ENCODE measurements at places on chromosomes 4 and X.

GRCh38 chr4:87118421-87118820 is 102.0 kb downstream of the KLHL8 start:
- DNase-seq: no peak

DNA sequence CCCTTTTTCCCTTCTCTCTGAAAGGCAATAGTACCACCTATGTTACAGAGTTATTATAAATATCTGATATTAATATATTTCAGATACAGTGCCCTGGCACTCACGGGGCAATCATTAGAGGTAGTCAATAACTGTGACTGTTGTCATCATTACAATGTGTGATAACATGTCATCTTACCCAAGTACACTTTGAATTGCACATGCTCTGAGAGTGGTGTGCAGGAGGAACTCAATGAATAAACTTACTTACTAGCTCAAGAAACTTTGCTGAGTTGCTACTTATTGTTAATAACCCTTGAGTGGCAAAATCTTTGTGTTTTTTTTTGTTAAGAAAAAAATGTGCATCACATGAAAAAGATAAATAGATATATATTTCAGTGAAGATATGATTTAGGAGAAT is 275.1 kb upstream of the RASGEF1B start:
- DNase-seq: no peak

DNA sequence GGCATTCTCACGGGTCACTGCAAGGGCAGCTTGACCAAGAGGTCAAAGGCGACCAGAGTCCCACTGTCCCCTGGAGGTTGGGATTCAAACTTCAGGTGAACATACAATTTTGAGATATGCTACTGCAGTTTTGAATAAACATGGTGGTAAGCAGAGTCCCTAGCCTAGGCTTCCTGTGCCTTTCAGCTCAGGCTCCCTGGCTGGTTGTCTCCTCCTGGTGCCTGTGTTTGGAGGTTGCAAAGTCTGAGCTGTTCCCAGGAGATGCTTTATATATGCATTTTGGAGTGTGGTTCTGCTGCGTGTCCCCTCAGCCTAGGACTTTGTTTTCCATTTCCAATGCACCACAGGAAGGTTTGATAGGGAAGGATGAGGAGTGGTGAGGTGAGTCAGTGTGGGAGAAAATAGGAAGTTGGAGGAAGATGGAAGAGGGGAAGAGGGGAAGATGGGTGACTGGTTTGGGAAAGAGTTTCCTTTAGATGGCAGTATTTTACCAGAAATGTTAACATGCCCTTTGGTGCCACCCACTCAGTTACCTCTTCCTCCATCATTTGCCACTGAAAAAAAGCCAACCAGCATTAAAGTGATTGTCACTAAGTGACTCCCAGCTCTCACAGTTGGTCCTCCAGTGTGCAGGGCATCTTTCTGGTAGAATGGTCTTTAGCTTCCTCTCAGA is 211.7 kb upstream of the AGTR2 start:
- DNase-seq: no peak

DNA sequence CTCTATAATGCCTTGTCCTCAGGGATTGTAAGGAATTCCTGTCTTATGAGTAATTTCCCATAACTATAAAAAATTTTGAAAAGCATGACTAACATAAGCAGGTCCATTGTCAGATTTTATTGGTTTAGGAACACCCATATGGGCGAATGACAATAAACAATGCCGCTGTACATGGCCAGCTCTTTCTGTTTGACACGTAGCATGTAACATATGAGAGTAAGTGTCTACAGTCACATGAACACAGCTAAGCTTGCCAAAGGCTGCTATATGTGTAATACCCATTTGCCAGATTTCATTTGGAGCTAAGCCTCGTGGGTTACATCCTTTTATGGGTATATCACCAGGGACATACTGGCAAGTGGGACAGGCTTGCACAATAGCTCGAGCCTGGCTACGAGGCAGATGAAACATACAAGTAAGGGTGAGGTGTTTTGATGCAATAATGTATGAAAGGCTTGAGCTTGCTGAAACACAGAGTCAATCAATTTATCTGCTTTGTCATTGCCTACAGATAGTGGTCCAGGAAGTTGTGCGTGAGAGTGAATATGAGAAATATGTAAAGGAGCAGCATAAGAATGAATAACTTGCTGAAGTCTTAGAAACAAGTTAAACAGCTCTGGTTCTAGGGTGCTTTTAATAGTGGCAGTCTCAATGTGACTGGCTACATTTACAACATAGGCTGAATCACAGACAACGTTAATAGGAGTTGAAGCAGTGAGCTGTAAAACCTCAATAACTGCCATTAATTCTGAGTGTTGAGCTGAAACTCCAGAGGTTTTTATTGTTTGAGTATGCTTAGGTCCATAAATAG is 67.4 kb upstream of the UGT2B10 start:
- no peak for DNase-seq

GRCh38 chr4:104138116-104138515 is 356.6 kb downstream of the CXXC4 start:
- DNase-seq: no peak

- DNase-seq: no peak
Observed at GRCh38 chrX:41808047-41808446, 84.1 kb downstream of the GPR82 start.

DNA sequence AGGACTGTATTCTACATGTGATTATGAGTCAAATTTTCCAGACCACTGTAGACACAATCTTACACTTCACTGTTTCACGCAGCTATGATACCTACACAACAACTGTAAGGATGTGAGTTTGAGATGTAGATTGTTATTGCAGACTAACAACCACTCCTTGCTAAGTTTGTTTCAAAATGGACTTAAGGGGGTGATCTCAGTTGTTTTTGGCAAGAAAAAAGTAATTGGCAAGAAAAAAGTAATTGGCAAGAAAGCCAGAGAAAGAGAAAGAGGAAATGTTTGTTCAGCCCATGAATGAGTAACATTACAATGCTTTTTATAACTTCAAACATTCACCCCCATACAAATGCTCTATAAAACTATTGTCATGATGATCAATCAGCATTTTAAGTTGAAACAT is 466.4 kb downstream of the DMD start:
- no peak for DNase-seq

DNA sequence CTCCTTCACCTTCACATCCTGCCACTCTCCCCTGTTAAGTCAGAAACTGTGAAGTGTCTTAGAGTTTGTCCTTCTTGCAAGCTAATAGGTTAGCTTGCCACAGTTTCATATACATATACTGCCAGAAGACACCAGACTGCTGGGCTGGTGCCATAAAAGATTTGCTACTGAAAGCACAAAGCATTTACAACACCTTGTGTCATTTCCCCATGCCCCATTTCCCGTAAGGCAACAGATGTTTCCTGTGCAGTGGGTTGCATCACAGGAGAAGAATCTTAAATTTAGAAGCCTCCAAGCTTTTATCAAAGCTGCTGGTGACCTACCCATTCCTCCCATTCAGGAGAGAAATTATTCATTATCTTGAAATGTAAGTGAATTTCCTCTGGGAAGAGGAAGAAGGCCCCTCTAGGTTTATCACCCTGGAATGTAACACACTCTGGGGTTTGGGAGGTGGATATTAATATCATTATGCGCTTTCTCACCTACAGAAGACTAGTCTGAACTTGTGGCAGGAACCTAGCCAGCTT is 34.5 kb upstream of the RAB33B start:
- no peak for DNase-seq

DNA sequence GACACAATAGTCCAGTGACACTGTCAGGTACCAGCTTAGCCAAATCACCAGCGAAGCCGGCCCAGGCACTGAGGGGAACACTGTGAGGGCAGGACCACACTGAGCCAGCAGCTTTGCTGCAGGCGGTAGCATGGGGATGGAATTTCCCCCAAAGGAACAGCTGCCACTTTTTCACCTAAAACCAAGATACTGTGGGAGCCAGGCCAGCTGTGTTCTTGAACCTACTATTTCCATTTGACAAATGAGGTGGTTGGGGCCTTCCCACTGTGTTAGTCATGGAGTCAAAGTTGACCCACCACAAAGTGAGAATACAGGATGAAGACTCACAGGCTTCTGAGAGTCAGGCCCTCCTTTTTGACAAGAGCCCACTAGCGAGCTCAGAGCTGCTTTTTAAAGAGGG is 70.7 kb upstream of the SH3RF1 start:
- DNase-seq: no peak

DNA sequence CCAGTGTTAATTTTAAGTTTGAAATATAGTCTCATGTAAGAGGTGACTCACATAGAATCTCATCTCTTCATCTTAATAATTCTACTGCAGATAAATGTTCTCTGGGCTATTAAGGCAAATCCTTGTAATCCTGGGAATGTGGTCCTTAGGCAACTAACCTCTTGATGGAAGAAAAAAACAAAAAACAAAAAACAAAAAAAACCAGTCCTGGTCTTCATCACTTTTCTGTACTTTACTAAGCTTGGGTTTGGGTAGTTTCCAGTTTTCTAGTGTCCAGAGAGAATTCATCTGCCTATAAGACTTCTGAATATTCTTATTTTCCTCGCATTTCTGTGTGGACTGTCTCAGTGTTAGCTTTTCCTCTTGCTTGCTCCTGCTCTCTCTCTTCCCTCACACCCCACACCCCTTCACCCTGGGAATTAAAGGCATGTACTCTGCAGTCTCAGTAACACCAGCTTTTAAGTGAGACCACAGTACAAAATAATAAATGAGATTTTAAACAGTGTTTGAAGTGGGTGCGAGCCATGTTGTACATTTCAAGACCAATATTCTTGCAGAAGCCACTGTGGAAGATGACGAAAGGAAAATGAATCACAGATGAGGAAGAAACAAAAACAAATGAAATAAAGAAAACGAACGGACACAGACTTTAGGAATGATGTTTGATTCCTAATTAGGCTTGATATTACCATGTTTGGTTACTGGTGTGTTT is 51.7 kb downstream of the HAND2 start:
- no peak for DNase-seq

- no peak for DNase-seq
Observed at GRCh38 chrX:13996650-13997049, 33.0 kb downstream of the GEMIN8 start.

DNA sequence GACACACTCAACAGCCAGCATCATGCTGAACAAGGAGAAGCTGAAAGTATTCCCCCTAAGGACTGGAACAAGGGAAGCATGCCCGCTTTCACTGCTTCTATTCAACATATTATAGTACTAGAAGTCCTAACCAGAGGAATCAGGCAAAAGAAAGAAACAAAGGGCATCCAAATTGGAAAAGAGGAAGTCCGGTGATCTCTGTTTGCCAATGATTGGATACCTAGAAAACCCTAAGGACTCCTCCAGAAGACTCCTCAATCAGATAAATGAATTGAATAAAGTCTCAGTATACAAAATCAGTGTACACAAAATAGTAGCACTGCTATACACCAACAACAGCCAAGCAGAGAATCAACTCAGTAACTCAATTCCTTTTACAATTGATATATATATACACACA is 44.8 kb downstream of the ARFIP1 start:
- DNase-seq: no peak

DNA sequence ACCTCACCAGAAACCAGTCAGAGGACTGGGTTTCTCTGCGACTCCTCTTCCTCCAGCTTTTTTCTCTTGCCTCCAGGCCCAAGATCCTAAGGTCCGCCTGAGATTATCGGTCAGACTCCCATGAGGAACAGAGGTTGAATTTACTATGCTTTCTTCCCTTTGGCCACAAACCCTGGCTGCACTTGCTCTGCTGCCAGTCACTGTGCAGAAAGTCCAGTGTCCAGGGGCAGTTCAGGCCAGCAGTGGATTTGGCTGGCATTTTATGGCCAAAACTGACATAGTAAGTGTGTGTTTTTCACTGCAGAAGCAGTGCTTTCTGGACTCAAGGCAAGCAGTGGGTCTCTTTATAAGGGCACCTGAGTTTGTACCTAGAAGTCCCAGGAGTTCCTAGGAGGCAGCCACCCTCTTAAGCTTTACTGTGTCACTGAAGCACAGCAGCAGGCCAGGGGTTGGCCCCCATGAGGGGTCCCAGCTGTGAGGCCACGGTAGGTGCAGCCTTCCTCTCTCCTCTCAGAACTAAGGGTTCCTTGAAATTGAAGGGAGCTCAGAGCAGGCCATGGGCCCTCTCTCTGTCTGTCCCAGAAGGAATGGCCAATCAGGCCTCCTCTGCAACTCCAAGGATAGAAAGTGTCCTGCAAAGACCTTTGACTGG is 3.4 kb downstream of the RTL5 start:
- DNase-seq: no peak

DNA sequence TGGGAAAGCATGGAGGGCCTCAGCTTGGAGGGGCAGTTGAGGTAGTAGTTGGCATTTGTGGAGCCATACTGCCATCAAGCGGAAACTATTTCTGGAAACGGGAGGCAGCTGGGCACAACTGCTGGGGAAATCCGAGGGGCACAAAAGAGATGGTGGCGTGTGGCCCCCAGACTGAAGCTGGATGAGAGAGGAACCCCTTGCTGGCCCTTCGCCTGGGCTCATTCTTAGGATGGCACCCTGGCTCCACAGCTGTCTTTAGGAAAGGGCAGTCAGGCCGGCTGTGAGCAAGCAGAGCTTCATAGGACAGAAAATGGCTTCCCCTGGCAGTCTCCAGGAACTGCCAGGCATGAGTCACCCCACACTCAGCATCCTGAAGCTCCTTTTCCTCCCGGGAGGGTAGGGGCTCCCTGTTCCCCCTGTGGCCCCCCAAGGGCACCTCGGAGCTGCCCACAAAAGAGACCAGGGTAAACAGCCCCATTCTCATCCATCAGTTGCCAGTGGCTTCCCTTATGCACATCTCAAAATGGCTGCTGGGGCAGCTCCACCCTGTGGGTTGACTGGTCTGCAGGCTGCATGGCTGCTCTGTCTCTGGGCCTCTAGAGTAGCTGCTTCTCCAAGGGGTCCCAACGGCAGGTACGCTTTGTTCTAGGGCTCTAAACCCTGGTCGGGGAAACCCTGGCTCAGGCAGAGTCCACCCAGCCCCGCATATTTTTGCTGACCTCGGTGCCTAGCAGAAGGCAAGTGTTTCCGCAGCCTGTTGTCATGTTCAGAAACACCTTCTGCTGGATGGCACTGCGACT is 64.7 kb downstream of the NBDY start:
- no peak for DNase-seq

DNA sequence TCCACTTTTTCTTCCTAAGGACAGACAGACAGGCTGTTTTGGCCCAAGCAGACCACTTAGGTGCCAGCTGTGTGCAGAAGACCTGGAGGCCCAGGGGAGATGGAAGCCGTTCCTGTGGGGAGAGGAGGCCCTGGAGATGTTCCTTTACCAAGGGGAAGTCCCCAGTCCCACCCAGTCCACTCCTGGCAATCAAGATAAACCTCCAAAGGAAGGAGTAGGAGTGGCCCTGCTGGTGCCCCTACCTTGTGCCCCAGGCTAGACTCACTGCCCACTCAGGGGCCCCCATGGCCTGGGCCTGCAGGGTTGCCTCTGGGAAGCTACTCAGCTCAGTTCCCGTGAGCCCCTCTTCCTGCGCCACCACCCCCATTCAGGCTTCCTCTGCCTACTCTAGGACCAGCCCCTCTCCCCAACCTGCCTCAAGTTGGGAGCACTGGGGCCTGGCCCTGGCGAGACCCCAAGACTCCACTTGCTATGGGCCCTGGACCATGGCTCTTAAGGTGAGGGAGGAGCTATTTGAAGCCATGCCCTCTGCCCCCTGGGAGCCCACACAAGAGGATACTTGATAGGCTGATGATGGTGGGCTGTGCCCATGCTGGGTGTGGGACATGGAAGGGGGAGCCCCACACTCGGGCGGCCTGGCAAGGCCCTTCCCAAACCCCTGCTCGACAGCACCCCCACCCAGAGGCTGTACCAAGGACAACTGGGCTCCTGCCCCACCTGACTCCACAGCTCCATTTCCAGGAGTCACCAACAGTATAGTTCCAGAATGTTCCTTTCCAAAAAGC is 24.8 kb upstream of the RNF4 start:
- DNase-seq: no peak

- DNase-seq: no peak
Observed at GRCh38 chrX:112846187-112846586, 5.6 kb upstream of the AMOT start.

GRCh38 chrX:14865201-14865600 is 7.7 kb downstream of the FANCB start:
- DNase-seq: no peak

GRCh38 chrX:100296183-100296753 is 113.8 kb downstream of the PCDH19 start:
- DNase-seq: no peak
